ENCODE measurements at places on chromosomes 12 and 14.

- DNase-seq = no peak
Observed at GRCh38 chr12:95205685-95206084, 11.6 kb downstream of the FGD6 start.

DNA sequence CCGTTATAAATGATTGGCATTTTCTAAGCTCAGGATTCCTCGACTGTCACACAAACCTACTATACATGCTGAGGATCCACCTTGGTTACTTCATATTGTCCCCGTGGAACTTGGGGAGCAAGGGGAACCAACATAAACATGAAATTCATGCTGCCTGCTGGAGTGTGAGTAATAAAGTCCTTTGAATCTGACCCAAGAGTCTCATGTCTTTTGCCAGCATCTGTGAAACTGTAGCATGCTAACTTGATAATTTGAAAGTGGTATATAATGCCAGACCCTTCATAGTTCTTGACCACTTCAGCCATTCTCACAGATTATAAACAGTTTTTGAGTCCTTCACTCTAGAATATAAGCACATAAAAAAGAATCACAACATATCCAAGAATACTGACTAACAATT, 17.1 kb downstream of the SLC35F4 start:
- no peak for DNase-seq

- DNase-seq = no peak
Observed at GRCh38 chr12:53222806-53223261, 9.2 kb downstream of the RARG start.

GRCh38 chr14:103361867-103362266, 23.3 kb upstream of the MARK3 start:
- DNase-seq = no peak

- DNase-seq = no peak
Observed at GRCh38 chr12:112973011-112973735, 5.1 kb upstream of the OAS2 start.

DNA sequence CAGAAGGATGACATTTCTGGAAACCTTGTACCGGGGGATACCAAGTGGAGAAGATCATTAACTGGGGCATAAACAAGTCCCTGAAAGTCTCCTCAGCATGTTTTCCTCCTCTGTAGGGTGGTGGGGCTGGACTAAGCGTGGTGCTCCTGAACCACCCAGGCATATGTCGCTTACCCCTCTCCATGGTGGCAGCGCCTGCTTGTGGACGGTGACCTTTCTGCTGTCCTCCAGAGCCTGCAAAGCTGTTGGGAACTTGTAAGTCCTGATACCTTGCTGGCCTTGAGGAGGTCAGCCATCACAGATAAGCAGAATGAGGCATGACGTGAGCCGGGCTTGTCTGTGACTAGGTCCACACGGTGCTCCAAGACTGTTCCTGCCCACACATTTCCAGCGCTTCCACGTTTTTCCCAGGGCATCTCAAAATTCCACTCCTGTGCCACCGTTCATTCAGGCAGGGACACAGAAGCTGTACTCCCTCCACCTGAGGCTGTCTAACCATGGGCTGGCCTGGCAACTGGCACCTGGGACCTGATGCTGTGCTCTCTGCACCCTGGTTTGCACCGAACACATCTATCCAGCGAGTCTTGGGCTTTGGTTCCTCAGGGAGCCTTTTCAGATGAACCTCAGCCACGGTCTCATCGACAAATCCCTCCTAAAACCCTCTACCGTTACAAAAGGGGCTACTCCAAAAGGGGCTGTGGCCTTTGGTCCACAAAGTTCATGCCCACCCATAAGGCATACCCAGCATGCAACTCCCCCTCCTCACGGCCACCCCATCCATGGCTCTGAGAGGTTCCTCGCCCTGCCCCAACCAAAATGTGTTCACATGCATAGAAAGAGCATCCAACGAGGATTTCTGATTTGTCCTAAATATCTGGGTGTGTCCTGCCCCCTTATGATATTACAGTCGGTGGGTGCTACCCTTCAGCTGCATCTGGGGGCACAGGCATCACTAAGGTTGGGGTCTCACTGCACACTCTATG, 199.6 kb upstream of the DIO3 start:
- no peak for DNase-seq

- DNase-seq = no peak
Observed at GRCh38 chr12:104596898-104597843, 140.4 kb downstream of the CHST11 start.

DNA sequence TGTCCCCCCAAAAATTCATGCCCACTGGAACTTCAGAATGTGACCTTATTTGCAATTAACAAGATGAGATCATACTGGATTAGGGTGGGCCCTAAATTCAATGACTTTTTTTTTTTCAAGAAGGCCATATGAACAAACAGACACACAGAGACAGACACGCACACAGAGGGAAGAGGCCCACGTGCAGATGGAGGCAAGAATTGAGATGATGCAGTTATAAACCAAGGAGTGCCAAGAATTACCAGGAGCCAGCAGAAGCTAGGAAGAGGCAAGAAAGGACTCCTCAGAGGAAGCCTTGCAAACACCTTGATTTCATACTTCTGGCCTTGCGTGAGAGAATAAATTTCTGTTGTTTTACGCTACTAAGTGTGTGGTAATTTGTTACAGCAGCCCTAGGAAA, 33.4 kb downstream of the NELL2 start:
- no peak for DNase-seq

All from esophagus squamous epithelium (tissue), 5 donors.